Stimulated activated CD8-positive, alpha-beta memory T cell treated with anti-CD3 and anti-CD28 coated beads, Interleukin-7, amount 100 ng/mL, for 1 hour (primary cell): ENCODE measurements at places on chromosomes 2 and 18.

DNA sequence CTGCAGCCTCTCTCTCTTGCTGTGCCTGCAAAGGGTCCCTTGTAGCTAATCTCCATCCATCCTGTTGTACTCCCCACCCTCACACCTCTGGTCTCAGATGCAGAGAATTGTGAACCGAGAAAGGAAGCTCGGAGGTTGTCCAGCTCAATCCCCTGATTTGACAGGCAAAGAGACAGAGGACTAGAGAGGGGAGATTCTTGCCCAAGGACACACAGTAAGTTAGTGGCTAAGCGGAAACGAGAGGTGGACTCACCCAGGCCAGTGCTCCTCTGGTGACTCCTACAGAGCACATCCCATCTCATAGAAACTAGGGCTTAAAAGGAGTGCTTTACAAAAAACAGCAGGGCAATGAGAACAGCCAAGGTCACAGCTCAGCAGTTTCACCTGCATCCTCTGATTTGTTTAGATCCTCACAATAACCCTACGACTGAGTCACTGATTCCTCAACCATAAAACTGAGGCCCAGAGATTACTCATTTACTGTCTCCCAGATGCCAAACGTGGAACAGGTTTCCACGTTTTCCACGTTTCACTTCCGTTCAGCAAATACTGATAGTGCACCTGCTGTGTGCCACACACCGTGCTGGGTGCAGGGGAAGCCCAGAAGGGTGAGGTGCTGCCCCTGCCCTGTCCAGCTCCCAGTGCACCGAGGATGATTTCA, 22.1 kb downstream of the EHD3 start:
- DNase-seq = no peak

- DNase-seq = no peak
Observed at GRCh38 chr2:234841321-234842015, 110.3 kb upstream of the SH3BP4 start.

DNA sequence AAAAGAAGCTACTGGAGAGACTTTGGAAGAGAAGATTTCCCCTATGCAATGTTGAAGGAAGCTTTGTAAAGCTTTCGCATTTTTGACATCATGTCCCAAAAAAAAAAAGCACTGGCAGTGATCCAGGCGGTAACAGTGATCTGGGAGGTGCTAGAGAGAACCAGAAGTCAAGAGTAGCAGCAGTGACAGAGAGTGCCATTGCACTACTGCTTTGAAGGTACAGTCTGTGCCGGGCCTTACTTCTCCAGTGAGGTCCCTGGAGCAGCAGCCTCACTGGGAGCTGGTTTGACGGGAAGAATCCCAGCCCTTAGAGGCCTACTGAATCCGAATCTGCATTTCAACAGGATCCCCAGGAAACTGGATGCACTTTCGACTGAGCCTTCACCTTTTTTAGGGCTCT, 50.9 kb upstream of the ATL2 start:
- DNase-seq = no peak

GRCh38 chr2:60505240-60505879, 48.1 kb downstream of the BCL11A start:
- no peak for DNase-seq

DNA sequence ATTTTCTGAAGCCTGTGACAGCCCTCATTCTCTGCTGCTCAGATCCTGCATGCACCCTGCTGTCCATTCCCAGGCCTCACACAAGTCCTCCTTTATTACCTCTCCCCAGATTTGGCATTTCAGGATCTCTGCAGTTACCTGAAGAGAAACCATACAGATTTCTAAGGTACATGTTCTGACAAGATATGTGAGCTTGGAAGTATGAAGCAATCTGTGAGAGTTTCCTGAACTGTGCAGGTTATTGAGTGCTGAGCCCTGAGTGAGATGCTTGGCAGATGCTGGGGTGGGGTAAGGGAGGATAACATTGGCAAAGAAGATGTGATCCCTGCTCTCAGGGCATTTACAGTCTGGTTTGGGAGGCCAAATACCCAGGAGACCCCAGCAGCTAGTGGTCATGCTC, 122.1 kb upstream of the STPG4 start:
- DNase-seq = no peak

- no peak for DNase-seq
Observed at GRCh38 chr18:3321133-3321812, 59.3 kb downstream of the MYL12B start.

DNA sequence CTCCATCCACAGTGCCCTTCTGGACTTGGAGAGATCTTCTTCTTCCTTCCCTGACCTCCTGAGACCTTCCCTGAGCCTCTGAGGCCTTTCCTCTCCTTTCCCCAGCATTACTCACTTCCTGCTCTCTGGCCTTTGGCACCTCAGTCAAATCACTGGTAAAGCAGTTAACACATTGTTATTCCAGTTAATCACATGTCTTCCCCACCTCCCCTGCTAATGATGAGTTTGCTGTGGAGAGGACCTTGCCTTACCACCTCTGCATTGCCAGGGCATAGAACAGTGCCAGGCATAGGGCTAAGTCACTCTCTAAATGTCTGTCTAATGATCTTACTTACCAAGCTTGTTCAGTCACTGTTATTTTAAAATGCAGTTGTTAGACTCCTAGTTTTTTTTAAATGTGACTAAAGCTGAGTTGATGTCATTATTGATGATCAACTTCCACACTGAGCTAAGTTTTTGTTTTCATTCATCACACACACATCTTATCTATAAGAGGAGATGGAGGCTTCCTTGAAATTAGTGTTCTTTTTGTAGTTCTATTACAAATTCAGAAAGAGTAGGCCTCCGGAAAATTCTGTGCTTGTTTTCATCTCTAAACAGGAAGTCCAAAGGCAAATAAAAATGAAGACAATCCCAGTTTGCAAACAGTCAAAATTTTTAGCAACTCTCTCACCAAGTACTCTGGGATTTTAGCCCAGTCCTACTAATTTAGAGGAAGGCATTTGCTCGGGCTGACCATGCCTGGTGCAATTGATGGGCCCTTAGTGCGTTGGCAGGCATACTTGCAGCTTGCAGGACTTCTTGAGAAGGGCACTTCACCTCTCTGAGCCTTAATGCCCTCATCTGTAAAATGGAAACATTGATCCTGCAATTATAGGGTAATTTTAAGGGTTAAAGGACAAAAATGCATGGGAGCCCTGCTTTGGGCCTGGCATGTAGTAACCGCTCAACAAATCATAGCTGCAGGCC, 113.7 kb upstream of the SPRED2 start:
- DNase-seq = no peak

- no peak for DNase-seq
Observed at GRCh38 chr2:37894601-37895000, 30.5 kb upstream of the RMDN2 start.

GRCh38 chr18:21408681-21409080, 166.6 kb downstream of the GREB1L start:
- no peak for DNase-seq

DNA sequence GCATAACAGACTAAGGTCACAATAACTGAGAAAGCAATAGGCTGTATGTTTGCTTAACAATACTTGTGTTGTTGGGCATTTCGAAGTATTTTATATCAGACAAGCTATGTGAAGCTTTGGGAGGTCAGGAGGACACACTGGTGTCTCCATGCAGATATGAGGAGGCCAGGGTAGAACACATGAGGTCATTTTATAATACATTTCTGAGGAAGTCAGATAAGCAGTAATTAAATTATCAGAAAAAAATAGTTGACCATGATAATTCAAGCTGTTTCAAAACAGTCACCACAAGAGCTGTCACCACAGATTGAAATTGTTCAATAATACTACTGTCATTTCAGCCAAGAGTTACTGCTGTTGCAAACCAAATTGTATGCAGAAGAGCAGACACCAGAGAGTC, 160.6 kb downstream of the RIT2 start:
- no peak for DNase-seq

DNA sequence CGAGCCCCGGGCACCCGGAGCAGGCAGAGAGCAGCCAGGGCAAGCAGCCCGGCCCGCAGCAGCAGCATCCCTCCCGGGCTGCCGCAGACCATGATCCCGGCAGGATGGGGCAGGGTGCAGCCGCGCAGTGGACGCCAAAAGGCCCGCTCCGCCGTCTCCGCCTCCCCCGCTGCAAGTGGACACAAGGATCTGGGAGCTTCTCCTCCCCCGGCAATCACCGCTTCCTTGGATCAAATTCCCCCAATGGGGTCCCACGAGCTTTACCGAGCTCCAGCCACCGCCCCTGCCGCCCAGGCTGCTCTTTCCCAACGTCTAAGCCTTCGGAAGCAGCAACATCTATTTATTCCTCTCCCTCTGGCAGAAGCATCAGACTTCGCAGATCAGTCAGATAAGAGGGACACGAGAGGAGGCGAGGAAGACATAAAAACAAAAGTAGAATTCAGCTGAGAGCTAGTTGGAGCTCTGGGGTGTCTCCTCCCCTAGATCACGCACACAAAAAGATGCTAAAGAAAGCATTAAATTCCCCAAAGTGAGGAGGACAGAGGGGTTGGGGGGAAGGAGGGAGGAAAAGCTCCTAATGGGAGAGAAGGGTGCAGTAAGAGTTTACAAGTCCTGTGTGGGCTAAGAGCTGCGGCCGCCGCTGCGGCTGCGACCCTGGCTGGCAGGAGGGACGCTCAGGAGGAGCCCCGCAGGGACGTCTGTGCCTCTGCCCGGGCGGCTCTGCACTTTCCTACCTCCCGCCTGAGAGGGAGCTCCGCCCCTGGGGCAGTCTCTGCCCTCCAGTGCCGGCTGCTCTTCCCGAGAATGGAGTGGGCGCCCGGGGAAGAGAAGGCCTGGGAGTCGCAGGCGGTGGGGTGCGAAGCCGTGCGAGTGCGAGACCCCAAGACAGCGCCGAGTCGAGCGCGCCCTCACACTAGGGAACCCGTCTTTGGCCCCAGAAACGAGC, at the start of gene FRZB:
Gene FRZB, minus strand, starts transcription at position 177 of the 946 bp plus-strand sequence. Its CDS starts 85 bp downstream, at position 92.
- DNase-seq = no peak

DNA sequence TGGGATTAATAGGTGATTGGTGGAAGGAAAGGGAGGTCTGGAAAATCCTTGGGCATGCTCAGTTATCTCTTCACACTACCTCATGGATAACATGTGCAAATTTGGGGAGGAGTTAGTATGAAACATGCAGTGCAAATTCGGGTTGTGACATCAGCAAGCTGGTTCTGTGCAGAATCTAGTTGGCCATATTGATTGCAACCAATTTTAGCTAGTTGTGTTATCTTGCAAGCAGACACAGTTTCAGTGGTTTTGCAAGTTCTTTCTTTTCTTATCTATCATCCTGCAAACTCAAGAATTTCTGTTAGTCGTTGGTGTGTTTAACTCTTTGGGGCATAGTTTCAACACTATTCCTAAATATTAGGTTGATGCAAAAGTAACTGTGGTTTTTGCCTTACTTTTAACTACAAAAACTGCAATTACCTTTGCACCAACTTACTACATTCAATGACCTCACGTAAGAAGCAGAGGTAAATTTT, 135.4 kb downstream of the PTH2R start:
- DNase-seq = no peak

DNA sequence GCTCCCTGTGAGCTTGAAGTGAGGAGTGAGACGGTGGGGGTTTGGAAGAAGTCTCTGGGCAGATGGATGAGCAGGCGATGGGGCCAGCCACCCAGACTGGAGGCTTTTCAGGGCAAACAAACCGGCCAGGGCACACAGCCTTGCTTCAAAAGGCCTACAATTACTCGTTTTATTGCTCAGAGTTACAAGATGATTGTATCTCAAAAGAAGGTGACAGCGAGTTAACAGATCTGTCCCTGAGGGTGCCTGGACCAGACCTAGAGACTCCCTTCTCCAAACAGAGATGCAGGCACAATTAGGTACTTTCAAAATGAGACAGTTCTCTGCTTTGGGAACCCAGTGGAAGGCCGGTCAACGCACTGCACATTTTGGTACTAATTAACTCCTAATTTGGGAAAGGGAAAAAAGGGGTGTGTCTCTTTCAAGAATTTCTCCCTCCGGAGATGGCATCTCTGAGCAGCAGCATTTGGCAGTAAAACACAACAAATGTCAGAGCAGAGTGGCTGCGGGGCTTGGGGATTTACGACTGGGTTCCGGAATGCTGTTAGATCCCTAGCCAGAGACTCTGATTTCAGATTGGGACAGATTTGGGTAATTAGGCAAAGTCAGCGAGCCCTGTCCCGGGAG, 226.7 kb downstream of the TTC32 start:
- no peak for DNase-seq

- no peak for DNase-seq
Observed at GRCh38 chr2:98859323-98859722, 76.7 kb downstream of the CRACDL start.

DNA sequence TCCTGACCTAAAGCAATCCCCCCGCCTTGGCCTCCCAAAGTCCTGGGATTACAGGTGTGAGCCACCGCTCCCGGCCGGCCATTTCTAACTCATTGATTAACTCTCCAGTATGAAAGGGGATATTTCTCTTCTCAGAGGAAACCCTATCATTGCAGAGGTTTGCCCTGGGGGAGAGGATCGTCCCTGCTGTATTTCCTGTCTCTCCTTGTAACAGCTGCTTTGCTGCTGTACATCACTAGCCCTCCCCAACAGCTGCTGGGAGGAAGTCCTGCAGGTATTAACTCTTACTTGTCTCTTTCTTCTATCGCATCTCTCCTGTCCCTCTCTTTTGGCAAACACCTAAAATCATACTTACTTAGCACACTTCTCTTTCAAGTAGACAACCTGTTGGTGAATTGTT, 219.0 kb upstream of the DSEL start:
- DNase-seq = no peak
